Activated B cell treated with CpG ODN at 0.5 μM for 24 hours (primary cell): ENCODE measurements at places on chromosomes 12 and 14. TPM values are rescaled to one million over a fixed set of nuclear protein-coding genes. Genes with fewer than 3 reads are reported as not detected.
A peak's percentile ranks its signal among the peaks of the same experiment; 100 is the strongest.

GRCh38 chr14:77025744-77026165 is 2.8 kb downstream of the IRF2BPL start:
- no peak overlapping the region for H3K27ac ChIP-seq
- no peaks in the 10 kb centered on the region for H3K27me3 ChIP-seq
- H3K4me1 ChIP-seq: peaks cover 50% of the 10 kb centered on the region
- H3K36me3 ChIP-seq: peaks cover 22% of the 10 kb centered on the region
- H3K4me3 ChIP-seq: peak overlapping the region; percentile 28

- DNase-seq: no peak
- H3K36me3 ChIP-seq: no peaks in the 10 kb centered on the region
- H3K27ac ChIP-seq: peak overlapping the region; percentile 63
- peaks cover 45% of the 10 kb centered on the region for H3K4me1 ChIP-seq
- peak overlapping the region; percentile 49 for H3K4me3 ChIP-seq
Measured at GRCh38 chr12:636632-637031, 26.6 kb downstream of the NINJ2 start.

GRCh38 chr12:28708918-28709371 is 440.1 kb upstream of the FAR2 start:
- H3K4me3 ChIP-seq: no peak overlapping the region
- no peaks in the 10 kb centered on the region for H3K27me3 ChIP-seq

- no peak overlapping the region for H3K4me3 ChIP-seq
- no peak overlapping the region for H3K27ac ChIP-seq
- DNase-seq: no peak
- no peaks in the 10 kb centered on the region for H3K36me3 ChIP-seq
- no peaks in the 10 kb centered on the region for H3K4me1 ChIP-seq
- no peaks in the 10 kb centered on the region for H3K27me3 ChIP-seq
Measured at GRCh38 chr14:29648045-29648444, 279.6 kb downstream of the PRKD1 start.

- peak overlapping the region; percentile 99 for H3K27ac ChIP-seq
- peaks cover 18% of the 10 kb centered on the region for H3K27me3 ChIP-seq
- no peak for DNase-seq
- peaks cover 6% of the 10 kb centered on the region for H3K36me3 ChIP-seq
Measured at GRCh38 chr12:48197549-48197970, 5.5 kb downstream of the OR10AD1 start.

DNA sequence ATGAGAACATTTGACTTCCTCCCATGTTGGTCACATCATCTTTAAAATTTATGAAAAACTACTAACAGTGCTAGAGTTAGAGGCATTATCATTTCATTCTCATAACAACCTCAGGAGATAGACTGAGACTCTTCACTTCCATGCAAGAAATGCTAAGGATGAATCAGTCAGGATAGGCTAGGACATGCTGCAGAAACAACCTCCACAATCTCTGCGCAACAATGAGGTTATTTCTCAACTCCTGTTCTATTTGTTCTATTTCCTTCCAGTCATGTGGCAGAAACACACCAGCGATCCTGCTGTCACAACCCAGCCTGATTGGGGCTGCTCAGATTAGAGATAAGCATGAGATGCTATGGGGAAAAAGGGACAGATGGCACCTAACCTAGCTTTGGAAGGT is 49.0 kb upstream of the TMEM263 start:
- H3K4me3 ChIP-seq: no peak overlapping the region
- no peak for DNase-seq
- H3K36me3 ChIP-seq: no peaks in the 10 kb centered on the region
- H3K27ac ChIP-seq: peak overlapping the region; percentile 4
- peaks cover 77% of the 10 kb centered on the region for H3K27me3 ChIP-seq

DNA sequence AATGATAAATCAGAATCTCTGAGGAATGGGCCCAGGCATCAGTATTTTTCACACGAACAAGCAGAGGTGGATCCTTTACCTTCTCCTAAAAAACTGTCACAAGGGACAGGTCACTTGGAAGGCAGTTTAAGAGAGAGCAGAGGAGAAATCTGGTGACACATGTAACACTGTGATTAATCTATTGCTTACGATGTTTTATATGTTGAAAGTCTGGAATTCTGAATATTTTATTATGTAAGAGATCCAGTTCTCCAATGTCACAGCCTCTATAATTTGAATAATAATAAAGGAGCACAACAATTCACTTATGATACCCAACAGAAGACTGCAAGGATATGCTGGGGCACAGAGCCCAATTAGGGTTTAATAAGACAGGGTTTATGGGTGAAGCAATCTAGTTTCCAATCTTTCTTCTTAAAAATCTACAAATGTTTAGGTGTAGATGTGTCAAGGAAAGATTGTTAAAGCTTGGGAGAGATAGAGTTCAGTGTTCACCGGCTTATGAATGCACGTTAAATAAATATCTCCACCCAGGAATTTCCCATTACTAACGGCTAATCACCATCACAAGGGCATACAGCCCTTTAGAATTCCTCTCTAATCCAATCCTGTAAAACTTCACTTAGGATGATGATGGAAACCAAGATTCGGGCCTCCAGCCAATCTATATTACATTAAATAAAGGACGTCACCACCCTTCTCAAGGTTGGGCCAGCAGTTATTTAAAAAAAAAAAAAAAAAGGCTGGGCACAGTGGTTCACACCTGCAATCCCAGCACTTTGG is 23.4 kb downstream of the DUSP16 start:
- DNase-seq: no peak
- no peaks in the 10 kb centered on the region for H3K36me3 ChIP-seq
- no peaks in the 10 kb centered on the region for H3K27me3 ChIP-seq
- H3K27ac ChIP-seq: no peak overlapping the region

DNA sequence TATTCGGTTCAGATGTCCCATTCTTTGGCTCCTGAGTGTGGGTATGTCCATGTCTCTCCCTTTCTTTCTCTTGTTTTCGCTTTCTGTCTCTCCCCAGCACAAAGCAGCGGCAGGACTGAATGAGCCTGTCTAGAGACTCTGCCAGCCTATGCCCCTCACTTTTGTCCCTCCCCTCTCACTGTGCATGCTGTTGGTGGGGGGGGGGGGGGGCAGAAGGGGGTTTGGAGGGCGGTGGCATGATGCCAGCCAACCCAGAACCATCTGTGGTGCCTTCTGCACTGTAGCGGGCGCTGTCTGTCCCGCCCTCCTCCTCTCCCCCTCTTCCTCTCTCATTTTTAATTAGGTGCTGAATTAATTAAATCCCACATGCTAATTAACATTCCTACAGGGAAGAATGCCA is 17.7 kb downstream of the NGDN start:
- no peak overlapping the region for H3K27ac ChIP-seq
- DNase-seq: no peak
- no peaks in the 10 kb centered on the region for H3K27me3 ChIP-seq
- H3K4me1 ChIP-seq: no peaks in the 10 kb centered on the region

TAS2R20 gene
- 1.7 and 2.4 TPM in 2 replicates for total RNA-seq

PPP4R4 gene
- 0.22 TPM in 1 of 2 replicates, not detected in the other for total RNA-seq

TDRD9 gene
- total RNA-seq: 2.6 and 3.1 TPM in 2 replicates

MUCL1 gene
- not detected in 2 replicates for total RNA-seq

IL31 gene
- total RNA-seq: not detected in 2 replicates

OAS1 gene
- 27.8 and 30.6 TPM in 2 replicates for total RNA-seq
